ENCODE measurements at places on chromosomes 13 and 19.

GRCh38 chr19:14006766-14007562 lies 844 bp upstream of the RFX1 start:
- DNase-seq = peak; percentile 92

DNA sequence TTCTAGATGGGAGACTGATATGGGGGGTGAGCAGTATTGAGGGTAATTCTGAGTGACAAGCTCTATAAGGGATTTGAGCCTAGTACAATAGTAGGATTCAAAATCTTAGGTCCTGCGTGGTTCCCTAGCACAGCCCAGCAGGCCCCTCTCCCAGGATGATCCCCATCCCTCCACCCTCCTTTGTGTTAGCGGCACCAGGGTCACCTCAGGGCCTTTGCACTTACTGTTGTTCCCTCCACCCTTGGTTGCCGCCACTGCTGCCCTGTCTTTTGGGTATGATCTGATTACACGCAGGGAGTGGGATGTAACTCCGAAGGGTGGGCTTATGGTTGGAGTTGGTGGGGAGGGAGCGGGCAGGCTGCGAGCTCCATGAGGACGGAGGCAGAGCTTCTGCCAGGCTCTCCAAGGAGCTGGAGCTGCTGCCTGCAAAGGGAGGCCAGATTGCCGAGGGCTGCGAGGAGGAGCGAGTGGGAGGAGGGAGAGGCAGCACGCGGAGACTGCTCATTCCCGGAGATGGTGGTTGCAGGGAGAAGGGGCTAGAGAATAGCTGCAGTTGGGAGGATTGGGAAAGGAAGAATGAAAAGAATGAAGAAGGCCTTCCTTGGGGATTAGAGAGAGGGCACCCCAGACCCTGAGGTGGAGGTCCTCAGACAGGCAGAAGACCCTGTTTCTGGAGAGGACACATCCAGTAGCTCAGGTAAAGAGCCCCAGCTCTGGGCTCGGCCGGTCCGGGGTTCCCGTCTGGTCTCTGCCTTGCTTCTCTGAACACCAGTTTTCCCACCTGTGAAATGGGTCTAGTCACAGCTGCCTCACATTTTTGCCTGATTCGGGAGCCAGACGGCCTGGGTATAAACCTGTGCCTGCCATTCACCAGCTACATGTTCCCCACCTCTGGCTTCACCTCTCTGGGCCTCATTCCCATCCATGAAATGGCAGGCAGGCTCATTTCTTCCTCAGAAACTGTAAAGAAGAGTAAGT lies 5.2 kb downstream of the NACC1 start:
- DNase-seq = no peak

GRCh38 chr13:99124794-99125316 lies 75.8 kb upstream of the UBAC2 start:
- DNase-seq = no peak

DNA sequence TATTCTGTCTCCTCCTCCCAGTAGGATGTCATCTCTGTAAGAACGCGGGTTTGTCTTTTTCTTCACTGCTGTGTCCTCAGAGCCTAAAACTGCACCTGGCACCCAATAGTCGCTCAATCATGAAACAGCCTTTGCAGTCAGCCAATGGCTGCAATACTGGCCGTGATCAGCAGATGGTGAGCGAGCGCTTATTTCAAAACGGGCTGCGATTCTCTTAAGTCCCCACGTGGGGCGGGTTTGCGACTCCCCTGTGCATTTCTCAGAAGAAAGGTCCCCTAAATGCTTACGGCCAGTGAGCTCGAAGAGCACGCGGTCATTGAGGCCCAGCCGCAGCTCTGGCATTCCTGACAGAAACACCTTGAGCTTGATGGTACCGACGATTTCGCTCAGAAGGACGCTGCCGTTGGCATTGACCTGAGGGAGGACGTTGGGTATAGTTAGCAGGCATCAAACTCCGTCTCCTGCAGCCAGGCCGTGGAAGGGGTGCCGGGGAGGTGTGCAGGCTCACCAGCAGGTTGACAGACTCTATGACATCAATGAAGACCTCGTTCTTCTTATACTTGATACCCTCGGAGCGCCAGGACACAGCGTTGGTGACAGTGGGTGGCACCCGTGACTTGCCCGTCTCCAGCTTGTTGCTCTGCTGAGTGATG lies 6.0 kb downstream of the AP1M2 start:
- DNase-seq = peak; percentile 59

- no peak for DNase-seq
These were observed 10.8 kb downstream of the SUGP2 start for GRCh38 chr19:19022380-19022961.

DNA sequence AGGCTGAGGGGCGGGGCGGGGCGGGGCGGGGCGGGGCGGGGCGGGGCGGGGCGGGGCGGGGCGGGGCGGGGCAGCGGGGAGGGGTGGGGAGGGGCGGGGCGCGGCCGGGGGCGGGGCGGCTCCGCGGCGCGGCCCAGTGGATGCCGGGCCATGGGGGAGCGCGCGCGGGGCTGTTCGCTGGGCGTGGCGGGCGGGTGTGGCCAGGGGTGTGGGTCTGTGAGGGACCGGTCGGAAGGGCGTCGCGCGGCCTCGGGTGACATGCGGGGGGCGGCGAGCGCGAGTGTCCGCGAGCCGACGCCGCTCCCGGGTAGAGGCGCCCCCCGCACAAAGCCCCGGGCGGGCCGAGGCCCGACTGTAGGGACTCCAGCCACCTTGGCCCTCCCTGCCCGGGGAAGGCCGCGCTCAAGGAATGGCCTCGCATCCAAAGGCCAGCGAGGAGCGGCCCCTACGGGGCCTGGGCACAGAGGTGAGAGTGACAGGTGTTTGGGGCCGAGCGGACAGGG lies at the start of gene ZFP28:
ZFP28 (plus strand) TSS at position 188 of the 503 bp plus-strand sequence; CDS start at position 259, 71 bp downstream.
- DNase-seq = peak; percentile 61

DNA sequence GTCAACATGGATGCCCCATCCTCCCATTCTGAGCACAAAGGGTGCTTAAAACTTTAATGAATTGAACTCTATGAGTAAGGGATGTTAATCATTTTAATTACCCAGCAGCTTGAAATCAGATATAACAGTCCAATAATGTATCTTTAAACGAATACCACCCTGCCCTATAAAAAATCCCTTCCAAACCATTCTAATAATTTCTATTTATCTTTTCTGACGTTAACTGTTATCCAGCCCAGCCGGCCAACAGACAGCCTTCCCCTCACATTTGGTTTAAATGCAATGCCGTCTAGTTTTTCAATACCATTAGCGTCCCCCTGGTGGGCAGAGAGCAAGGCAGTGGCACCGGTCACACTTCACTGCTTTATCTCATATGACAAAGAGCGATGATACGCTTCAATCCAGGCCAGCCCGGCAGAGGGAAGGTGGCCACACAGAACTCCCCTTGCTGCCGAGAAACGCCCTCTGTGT lies 402.2 kb upstream of the ZNF507 start:
- DNase-seq = no peak

DNA sequence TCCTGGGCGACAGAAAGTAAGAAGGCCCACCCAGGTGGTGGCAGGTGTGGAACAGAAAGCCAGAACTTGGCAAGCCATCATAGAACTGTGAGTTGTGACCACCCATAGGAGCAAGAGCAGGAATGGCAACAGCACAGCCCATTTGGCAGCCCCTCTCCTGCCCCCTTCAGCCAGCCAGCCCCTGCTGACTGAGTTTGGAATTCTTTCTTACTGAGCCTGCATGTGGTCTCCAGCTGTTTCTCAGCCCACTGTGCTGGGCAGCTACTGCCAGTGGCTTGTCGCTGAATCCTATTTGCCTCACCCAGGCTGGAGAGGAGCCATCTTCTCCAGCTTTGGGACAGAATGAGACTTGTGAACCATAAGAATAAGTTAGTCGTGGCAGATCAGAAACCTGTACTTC lies 28.3 kb downstream of the CNMD start:
- no peak for DNase-seq

- DNase-seq = no peak
These were observed 2.3 kb upstream of the GPR12 start for GRCh38 chr13:26762745-26763345.

DNA sequence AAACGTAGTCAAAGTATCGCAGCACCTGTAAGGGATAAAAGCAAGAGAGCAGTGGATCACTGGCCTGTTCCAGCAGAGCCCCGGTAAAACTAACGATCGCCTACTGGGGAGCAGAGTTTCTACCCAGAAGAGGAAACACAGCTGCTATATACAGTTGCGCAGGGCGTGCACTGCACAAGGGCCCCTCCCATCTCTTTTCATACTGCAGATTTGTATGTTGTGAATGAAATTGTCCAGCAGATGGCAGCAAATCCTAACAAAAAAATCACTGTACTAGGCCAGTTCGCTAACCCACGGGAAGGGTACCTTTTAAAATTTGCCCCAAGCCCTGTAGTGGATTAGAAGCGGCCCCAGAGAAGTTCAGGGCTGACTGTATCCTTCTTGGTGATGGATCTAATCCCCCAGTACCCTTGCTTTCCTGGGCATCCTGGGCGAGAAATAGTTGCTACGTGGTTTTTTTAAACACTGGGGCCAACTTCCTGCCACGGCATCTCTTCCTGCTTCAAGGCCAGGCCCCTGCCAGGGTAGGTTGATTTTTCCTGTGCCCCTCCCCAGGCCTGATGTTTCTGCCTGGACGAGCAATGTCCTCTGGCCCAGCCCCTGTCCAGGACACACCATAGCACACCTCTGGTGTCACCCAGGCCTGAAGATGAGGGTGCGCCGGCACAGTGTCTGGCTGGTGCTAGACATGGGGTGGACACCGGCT lies 127.0 kb downstream of the IER2 start:
- DNase-seq = peak; percentile 60
